ENCODE measurements at places on chromosomes 12 and 14.

DNA sequence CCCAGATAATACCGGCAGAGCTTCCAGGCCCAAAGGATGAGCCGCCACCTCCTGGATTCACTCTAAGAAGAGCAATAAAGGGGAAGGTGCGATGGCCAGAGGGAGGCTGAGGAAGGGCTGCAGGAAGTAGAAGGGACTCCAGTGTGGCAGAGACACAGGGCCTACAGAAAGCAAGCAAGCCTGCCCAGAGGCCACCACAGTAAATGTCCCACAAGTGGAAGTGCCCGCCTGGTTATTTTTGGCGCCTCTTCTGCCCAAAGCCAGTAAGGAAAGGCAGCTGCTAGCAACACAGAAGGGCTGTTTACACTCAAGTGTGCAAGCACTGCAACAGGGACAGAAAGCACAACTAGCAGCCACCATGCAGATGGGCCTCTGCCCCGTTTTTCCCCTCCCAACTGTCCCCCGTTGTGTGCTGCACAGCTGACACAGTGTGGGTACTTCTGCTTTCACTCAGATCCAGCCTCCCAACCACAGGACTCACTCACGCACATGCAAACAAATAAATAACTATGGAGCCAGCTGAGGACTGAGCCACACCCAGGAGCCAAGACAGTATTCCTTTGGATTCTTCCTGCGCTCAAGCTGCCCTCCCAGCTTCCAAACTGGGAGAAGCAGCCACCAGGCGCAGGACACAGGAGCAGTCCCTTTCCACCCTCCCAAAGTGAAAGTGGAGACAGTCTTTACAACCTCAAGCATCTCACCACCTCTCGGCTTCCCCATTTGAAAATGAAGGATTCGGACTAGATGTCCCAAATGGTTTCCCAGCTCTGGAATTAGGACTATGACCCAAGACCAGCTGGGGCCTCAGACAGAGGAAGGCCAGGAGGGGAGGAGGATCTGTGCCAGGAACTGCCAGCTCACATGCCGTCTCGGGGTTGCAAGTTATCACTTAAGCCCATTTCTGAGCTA is 40.0 kb upstream of the PNMA1 start:
- no peak for DNase-seq

DNA sequence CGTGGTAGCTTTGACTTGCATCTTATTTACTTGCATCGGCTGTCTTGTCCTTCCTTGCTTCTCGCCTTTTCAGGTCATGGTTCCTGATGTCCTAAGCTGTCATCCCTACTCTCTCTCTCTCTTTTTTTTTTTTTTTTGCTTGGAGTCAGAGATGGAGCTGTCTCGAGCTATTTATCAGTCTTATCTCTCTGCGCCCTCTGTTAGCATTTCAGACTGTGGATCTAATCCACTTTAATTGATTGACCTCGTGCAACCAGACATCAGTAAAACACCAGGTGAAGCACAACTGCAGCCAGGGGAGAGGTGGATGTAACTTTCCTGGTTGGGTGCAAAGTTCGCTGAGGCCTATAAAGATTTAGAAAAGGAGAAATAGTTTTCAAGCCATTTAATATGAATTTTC is 554.8 kb downstream of the DIO2 start:
- DNase-seq: no peak

DNA sequence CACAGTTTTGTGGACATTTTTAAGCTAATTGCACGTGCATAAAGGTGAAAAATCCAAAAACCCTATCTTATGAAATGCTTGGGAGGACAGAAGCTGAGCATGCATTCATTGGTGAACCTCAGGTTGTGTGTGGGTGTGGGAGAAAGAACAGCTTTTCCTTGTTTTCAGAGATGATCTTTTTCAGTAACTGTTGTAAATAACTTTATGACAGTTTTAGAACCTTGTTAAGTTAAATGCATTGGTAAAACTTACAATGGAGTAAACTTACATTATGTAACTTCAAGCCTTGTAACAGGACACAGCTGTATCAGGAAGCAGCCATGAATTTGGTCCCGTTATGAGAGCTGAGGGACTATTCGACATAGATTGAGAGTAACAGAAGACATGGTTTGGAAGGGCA is 587.4 kb downstream of the GALC start:
- no peak for DNase-seq

DNA sequence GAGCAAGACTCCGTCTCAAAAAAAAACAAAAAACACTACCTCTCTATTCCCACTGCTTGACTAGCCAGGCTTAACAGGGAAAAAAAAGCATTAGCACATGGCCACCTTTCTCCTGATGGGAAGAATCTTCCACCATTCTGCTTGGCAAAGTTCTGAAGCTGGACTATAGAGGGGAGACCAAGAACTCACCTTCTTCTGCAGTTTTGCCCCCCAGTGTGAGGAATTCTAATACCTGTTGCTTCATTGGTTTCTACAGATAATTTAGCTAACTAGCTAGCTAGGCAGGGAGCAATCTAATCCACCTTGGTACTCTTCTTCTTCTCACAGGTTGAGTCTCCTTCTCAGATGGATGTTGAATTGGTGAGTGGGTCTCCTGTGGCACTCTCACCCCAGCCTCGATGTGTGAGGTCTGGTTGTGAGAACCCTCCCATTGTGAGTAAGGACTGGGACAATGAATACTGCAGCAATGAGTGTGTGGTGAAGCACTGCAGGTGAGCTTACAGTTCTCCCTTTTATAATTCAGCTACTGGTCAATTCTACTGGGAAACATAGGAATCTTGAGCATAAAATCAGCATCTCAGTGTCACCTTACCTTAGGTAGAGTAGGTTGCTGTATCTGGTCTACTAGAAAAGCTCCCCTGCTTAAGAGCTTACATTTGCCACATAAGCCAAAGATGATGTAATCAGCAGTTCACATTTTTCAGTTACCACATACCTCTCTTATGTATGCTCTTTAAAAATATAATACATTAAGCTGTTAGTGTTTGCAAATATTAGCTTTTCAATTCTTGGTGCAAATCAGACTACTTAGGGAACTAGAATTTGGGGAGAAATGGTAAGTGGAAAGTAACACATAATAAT is 16.0 kb downstream of the METTL3 start:
- no peak for DNase-seq

All from stimulated activated CD8-positive, alpha-beta memory T cell treated with anti-CD3 and anti-CD28 coated beads, Interleukin-15, amount 100 ng/mL, for 48 hours (primary cell).